Left lung (tissue), 14 donors: ENCODE measurements at places on chromosomes 5 and 9.
A peak's percentile ranks its signal among the peaks of the same experiment; 100 is the strongest.

DNA sequence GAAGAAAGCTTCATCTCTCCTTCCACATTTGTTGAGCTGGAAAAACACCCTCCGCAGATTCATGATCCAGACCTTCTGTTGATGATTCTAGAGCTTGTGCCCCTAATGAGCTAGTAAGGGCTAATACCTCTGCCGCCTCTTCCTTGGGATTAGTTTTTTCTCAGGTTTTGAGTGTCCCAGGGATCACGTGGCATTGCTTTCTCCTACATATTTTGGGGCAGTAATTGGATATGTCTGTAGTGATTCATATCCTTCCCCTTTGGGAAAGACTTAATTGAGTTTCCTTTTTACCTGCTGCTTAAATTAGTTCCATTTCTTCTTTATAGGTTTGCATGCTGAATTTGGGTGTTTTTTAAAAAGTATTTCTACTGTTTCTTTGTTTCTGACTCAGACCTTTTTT lies 143.9 kb downstream of the GOLPH3 start:
- H3K27ac ChIP-seq, result no peak overlapping the region
- H3K4me3 ChIP-seq, result no peak overlapping the region
- no peak for DNase-seq
- H3K27me3 ChIP-seq, result no peaks in the 10 kb centered on the region

DNA sequence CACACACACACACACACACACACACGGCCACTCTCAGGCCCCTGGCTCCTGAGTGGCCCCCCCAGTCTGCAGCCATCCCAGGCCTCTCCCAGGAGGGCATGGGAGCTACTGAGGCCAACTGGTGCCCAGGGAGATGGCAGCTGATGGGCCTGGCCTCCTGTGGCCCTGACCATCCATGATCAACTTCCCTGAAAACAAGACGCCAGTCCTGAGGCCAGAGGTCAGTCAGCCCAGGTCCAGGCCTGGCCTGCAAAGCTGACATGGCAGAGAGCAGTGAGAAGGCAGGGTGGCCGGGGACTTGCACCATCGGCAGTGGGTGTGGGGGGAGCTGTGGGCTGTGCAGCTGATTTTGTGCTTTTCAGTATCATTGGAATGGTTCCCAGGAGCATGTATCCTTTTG lies 47.0 kb downstream of the SARDH start:
- no peak overlapping the region for H3K4me3 ChIP-seq
- no peak overlapping the region for H3K27ac ChIP-seq
- H3K4me1 ChIP-seq, result no peaks in the 10 kb centered on the region

- no peak for DNase-seq
- H3K27me3 ChIP-seq, result no peaks in the 10 kb centered on the region
- H3K36me3 ChIP-seq, result no peaks in the 10 kb centered on the region
- no peak overlapping the region for H3K27ac ChIP-seq
These were observed 81.7 kb downstream of the ALDH7A1 start for GRCh38 chr5:126513302-126513701.

DNA sequence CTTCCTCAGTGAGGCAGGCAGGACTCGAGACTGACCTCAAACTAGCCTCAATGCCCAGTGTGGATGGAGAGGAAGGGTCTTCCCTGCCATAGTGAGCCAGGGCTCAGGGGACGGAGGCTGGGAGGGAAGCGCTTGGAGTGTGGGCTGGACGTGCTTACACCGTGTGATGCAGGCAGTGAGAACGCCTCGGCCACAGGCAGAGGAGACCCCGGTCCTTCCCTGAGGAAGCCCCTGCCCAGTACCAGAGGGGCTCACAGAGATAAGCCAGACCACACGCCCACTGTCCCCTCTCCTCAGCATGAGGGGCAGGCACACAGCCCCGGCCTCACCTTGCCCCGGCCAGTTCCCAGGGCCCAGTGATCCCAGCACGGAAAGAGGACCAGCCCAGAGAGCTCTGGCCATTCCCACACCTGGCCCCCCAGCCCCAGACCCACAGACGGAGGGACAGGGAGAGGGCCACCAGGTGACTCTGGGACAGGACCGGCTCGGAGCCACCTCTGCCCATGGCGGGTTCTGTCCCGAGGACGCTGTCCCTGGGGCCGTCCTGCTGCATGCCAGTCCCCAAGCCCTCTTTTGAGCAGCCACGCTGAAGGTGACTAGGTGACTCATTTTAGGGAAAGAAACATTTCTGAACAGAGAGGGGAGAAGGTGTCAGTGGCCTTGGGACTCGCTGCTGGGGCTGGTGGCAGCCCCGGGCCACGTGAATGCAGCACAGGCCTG lies 6.0 kb upstream of the NSMF start:
- H3K4me1 ChIP-seq, result peaks cover 7% of the 10 kb centered on the region
- H3K36me3 ChIP-seq, result no peaks in the 10 kb centered on the region
- DNase-seq, result no peak
- no peak overlapping the region for H3K27ac ChIP-seq
- no peaks in the 10 kb centered on the region for H3K27me3 ChIP-seq

- no peaks in the 10 kb centered on the region for H3K4me1 ChIP-seq
- no peak for DNase-seq
- H3K4me3 ChIP-seq, result no peak overlapping the region
- H3K27me3 ChIP-seq, result no peaks in the 10 kb centered on the region
- no peak overlapping the region for H3K27ac ChIP-seq
These were observed 507.6 kb downstream of the SPATA31D1 start for GRCh38 chr9:82495884-82496777.

DNA sequence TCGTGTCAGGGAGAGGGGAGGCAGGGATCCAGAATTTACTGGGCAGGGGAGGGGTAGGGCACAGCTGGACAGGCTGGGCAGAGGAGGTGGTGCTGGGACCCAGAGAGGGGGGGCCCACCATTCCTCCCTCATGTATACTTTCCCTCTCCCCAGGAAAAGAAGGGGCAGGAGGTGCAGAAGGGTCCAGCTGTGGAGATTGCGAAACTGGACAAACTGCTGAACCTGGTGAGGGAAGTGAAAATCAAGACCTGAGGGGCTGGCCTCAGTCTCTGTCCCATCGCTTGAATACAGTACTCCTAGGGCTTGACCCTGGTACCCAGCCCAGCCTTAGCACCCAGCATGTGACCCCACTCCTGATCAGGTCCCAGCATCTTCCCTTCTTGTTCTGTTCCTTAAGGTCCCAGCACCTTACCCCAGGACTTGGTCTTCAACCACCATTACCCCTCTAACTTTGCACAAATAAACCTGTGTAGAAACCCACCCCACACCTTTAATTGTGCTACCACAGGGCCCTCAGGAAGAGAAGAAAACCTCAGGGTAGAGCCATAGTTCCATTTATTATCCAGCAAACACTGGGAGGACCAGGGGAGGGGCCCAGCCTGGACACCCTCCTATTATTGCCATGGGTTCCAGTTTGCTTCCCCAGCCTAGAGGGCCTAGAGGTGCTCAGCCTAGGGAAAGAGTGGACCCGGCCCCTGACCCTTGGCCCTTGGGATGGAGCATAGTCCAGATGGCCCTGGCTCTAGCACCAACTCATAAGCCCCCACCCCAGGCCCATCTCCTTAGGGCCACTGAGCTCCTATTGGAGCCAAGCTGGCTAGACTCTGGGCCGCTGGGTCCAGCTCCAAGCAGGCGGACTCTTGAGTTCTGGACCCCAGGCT lies 2.0 kb downstream of the ENHO start:
- H3K4me1 ChIP-seq, result peaks cover 10% of the 10 kb centered on the region
- DNase-seq, result no peak
- H3K36me3 ChIP-seq, result no peaks in the 10 kb centered on the region
- no peak overlapping the region for H3K27ac ChIP-seq

- H3K27me3 ChIP-seq, result no peaks in the 10 kb centered on the region
- DNase-seq, result no peak
- no peaks in the 10 kb centered on the region for H3K36me3 ChIP-seq
- no peak overlapping the region for H3K4me3 ChIP-seq
- no peak overlapping the region for H3K27ac ChIP-seq
These were observed 16.3 kb downstream of the ADAM19 start for GRCh38 chr5:157559301-157559700.

- H3K4me3 ChIP-seq, result peak overlapping the region; percentile 30
- no peak overlapping the region for H3K27ac ChIP-seq
- DNase-seq, result no peak
These were observed 50.6 kb downstream of the TGFBI start for GRCh38 chr5:136079195-136079985.

DNA sequence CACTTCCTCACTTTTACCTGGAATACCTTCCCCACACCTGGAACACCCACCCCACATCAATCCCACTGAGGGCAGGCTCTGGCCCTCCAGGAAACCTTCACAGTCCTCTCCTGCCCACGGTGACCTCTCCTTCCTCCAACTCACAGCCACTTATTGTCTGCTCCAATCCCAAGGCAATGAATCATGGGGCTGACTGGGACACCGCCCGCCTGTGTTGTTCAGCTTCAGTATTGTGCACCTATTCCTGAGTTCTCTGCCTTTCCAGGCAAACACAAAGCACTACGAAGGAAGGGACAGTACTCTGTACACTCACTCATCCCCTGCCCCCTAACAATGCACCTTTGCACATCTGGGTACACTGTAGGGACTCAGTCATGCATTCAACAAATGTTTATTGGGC lies 7.3 kb downstream of the PCDH1 start:
- H3K36me3 ChIP-seq, result no peaks in the 10 kb centered on the region
- no peaks in the 10 kb centered on the region for H3K4me1 ChIP-seq
- H3K27ac ChIP-seq, result no peak overlapping the region

- H3K4me1 ChIP-seq, result peaks cover 49% of the 10 kb centered on the region
- H3K27me3 ChIP-seq, result peaks cover 63% of the 10 kb centered on the region
- peak; percentile 91 for DNase-seq
- peak overlapping the region; percentile 58 for H3K4me3 ChIP-seq
- H3K27ac ChIP-seq, result no peak overlapping the region
These were observed 3.6 kb upstream of the PFN3 start for GRCh38 chr5:177403792-177404640.

DNA sequence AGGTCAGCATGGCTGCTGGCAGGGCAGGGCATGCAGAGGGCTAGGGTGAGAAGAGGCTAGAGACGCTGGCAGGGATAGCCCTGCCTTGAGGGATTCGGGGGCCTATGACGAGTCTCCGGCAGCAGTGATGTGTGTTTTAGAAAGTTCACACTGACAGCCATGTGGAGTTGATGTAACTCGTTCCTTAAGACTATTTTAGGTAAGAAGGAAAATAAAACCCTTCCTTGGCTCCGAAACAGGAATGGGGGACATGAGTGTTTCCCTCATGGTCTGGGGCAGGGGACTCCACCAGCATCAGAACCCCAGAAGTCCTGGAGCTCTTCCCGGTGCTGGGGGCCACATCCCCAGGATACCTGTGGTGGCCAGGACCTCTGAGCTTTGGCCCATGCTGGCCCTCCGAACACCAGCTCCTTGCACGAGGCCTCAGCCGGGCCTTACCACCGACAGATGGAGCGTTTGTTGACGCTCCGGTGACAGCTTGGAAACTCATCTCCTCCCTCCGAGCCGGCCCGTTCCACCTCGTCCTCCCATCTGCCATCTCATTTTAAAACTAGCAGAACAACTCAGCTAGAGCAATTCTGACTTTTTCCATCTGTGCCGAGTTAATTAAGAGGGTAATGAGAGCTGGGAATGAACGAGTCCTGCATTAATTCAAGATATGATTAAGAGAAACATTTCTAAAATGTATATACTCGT lies 337.7 kb downstream of the CDK5RAP2 start:
- no peak overlapping the region for H3K4me3 ChIP-seq
- no peaks in the 10 kb centered on the region for H3K4me1 ChIP-seq
- DNase-seq, result no peak

- H3K4me3 ChIP-seq, result peak overlapping the region; percentile 99
- peak overlapping the region; percentile 91 for H3K27ac ChIP-seq
- no peaks in the 10 kb centered on the region for H3K27me3 ChIP-seq
- no peaks in the 10 kb centered on the region for H3K36me3 ChIP-seq
These were observed 1.1 kb downstream of the LARP1 start for GRCh38 chr5:154756009-154756867.

GRCh38 chr5:58317009-58317408 lies 142.9 kb downstream of the PLK2 start:
- H3K4me1 ChIP-seq, result no peaks in the 10 kb centered on the region
- no peaks in the 10 kb centered on the region for H3K27me3 ChIP-seq
- peak; percentile 13 for DNase-seq
- H3K4me3 ChIP-seq, result no peak overlapping the region

DNA sequence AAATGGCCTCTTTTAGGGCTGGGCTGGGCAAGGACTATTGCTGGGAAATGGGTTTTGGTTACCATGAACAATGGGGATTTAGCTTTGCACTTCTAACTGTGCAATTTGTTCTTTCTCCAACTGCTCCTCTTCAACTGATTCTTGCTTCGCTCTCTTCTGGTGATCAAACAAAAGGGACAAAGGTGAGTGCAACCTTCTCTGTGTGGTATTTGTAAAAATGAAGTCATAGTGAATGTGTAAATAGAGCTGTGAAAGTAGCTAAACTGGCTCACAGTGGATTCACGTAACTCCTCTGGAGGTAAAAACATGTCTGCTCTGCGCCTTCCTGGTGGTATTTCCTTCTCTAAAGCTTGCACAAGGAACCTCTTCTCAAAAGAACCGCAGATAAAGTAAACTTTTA lies 20.9 kb upstream of the SPINK14 start:
- no peaks in the 10 kb centered on the region for H3K36me3 ChIP-seq
- no peak for DNase-seq
- no peaks in the 10 kb centered on the region for H3K27me3 ChIP-seq
- peak overlapping the region; percentile 57 for H3K27ac ChIP-seq
- peaks cover 11% of the 10 kb centered on the region for H3K4me1 ChIP-seq
- H3K4me3 ChIP-seq, result no peak overlapping the region

DNA sequence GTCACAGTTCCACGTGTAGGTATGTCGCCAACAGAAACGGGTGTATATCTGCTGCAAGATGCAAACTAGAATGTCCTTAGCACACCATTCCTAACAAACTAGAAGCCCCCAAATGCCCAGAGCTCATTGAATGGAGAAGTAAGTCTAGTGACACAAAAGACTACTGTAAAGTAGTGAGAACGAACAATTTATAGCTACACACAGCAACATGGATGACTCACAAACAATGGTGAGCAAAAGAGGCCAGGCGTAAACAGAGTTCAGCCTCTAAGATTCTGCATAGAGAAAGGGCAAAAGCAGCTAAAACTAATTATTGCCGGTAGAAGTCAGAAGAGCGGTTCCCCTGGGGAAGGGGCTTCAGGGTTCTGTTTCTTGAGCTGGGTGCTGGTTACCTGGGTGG lies 74.7 kb downstream of the AMBP start:
- no peaks in the 10 kb centered on the region for H3K27me3 ChIP-seq
- DNase-seq, result no peak
- no peaks in the 10 kb centered on the region for H3K36me3 ChIP-seq
- no peak overlapping the region for H3K4me3 ChIP-seq
- peaks cover 6% of the 10 kb centered on the region for H3K4me1 ChIP-seq

- H3K4me1 ChIP-seq, result no peaks in the 10 kb centered on the region
- H3K4me3 ChIP-seq, result no peak overlapping the region
- peak overlapping the region; percentile 18 for H3K27ac ChIP-seq
- H3K36me3 ChIP-seq, result no peaks in the 10 kb centered on the region
These were observed 60.6 kb upstream of the EMB start for GRCh38 chr5:50501491-50502228.

DNA sequence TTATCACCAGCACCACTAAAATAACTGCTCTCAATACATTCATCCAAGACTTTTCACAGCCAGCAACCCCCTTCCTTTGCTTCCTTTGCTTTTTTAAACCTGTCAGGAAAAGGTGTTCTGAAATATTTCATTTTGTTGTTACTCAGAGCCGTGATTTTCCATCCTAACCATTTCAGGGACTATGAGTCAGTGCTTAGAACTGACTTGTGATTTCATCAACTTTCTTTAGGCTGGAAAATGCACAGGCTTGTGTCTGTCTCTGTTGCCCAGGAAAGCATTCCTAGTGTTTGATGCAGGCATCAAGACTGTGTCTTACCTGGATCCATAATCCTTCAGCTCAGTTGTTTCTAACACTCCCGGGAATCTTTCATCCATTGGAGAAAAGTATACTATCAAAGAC lies 805.6 kb downstream of the BRINP1 start:
- H3K36me3 ChIP-seq, result no peaks in the 10 kb centered on the region
- no peaks in the 10 kb centered on the region for H3K27me3 ChIP-seq
- H3K27ac ChIP-seq, result no peak overlapping the region
- H3K4me1 ChIP-seq, result no peaks in the 10 kb centered on the region
- no peak for DNase-seq

- no peak for DNase-seq
- no peak overlapping the region for H3K27ac ChIP-seq
- H3K27me3 ChIP-seq, result no peaks in the 10 kb centered on the region
These were observed 133.7 kb upstream of the IQGAP2 start for GRCh38 chr5:76269259-76269931.
